ENCODE measurements at places on chromosomes 5 and 9. TPM values are rescaled to one million over a fixed set of nuclear protein-coding genes. Genes with fewer than 3 reads are reported as not detected.

- no peak for DNase-seq
- H3K4me1 ChIP-seq, result no peaks in the 10 kb centered on the region
- no peak overlapping the region for H3K4me3 ChIP-seq
- peaks cover 38% of the 10 kb centered on the region for H3K27me3 ChIP-seq
Observed at GRCh38 chr5:113694576-113694975, 181.1 kb downstream of the YTHDC2 start.

- H3K4me1 ChIP-seq, result no peaks in the 10 kb centered on the region
- no peak for DNase-seq
- no peak overlapping the region for H3K4me3 ChIP-seq
- H3K27ac ChIP-seq, result no peak overlapping the region
Observed at GRCh38 chr9:28999806-29000205, 1426.5 kb upstream of the C9orf72 start.

- no peak for DNase-seq
- H3K27me3 ChIP-seq, result no peaks in the 10 kb centered on the region
- no peaks in the 10 kb centered on the region for H3K36me3 ChIP-seq
- no peak overlapping the region for H3K4me3 ChIP-seq
- no peaks in the 10 kb centered on the region for H3K4me1 ChIP-seq
Observed at GRCh38 chr5:2147504-2148311, 265.0 kb upstream of the IRX4 start.

GRCh38 chr5:164377746-164378145 is 872.3 kb downstream of the MAT2B start:
- no peaks in the 10 kb centered on the region for H3K36me3 ChIP-seq
- DNase-seq, result no peak
- H3K4me1 ChIP-seq, result no peaks in the 10 kb centered on the region
- H3K4me3 ChIP-seq, result no peak overlapping the region
- H3K27me3 ChIP-seq, result no peaks in the 10 kb centered on the region
- no peak overlapping the region for H3K27ac ChIP-seq

Gene ZNF658
- 3.0 TPM for polyA plus RNA-seq

Measured in naive B cell (primary cell).